ENCODE measurements at places on chromosomes 16 and 17.

DNA sequence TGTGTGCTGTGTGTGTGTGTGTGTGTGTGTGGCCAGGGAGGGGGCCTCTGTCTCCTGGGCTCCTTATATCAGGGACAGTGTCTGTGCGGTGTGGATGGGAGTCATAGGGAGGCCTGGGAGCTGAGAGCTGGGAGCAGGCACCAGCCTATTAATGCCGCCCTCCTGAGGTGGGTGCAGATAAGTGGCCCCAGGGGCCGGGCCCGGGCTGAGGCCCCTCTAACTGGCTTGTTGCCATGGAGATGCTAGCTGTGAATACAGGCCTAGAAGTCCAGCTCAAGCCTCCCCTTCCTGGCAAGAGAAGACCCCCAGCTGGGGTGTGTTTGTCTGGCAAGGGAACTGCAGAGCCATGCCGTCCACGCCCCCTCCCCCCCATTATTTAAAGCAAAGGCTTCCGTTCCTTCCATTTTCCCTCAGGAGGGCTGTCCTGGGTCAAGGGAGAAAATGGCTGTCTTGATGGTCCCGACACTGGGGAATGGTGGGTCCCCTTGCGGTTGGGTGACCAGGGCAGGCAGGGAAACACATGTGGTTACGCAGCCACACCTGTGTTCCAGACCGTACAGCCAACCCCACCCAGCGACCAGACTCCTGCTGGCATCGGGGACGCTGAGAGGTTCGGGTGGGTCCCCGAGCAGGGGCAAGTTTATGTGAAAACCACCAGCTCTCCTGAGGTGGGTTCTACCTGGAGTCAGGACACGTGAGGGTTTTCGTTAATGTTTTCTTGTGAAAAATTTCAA lies 141.1 kb downstream of the MRM1 start:
- DNase-seq, result no peak

GRCh38 chr17:73722165-73722564 lies 77.9 kb upstream of the SDK2 start:
- DNase-seq, result no peak

DNA sequence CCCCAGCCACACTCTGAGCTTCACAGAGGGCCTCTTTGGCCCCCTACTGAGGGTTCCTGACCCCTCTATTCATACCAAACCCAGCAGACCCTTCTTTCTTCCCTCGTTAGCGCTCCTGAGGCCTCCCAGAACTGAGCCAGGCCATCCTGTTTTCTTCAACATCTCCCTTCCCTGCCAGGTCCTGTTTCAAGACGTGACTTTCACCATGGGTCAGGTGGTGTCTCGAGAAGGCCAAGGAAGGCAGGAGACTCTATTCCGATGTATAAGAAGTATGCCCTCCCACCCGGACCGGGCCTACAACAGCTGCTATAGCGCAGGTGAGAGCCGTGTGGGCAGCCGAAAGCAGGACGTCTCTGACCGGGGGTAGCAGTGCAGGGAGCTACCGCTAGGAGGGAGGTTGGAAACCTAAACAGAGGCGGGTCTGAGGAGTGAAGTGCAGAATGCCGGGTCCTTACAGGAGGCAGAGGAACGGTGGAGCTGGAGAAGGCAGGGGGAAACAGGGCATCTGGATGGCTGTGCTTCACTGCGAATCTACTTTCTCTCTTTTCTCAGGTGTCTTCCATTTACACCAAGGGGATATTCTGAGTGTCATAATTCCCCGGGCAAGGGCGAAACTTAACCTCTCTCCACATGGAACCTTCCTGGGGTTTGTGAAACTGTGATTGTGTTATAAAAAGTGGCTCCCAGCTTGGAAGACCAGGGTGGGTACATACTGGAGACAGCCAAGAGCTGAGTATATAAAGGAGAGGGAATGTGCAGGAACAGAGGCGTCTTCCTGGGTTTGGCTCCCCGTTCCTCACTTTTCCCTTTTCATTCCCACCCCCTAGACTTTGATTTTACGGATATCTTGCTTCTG lies 1.3 kb upstream of the SENP3 start:
- no peak for DNase-seq

GRCh38 chr16:14148569-14148968 lies 77.5 kb downstream of the MRTFB start:
- DNase-seq, result no peak

DNA sequence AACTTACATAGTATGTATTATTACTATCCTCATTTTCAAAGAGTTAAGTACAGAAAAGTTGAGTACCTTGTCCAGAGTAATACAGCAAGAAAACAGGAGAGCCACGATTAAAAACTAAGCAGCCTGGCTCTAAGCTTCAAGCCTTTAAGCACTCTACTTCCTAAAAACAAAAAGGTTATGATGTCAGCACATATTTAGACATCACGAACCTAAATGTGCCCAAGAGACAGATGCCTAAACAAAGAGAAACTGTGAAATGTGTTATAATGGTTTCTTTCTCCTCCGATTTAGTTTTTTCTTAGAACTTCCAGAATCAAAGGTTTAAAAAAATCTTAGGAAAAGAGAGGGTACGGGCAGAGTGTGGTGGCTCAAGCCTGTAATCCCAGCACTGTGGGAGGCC lies 151.0 kb downstream of the VPS53 start:
- no peak for DNase-seq

DNA sequence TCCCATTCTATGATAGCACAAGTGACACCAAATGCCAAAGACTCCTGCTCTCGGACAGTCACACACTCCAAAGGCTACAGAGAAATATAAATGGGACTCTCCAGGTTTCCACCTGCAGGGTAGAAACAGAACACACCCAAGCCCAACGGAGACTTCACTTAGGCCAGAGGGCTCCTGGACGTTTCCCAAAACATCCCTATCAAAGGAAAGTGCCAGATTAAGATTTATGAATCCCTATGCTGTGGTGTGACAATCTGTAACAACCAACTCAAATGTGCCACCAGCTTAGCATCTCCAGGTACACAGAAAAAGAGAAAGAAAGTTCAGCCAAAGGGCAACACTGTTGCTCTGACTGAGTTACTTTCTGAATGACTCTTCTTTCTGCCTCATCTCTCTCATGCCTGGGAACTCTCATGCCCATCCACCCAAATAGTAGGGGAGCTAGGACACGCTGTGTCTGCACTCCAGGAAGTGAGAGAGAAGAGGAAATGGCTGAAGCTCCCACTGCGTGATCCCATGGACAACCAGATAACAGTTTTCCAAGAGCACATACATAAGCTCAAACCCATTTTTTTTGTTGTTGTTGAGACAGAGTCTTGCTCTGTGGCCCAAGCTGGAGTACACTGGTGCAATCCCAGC lies 49.7 kb downstream of the SMG6 start:
- DNase-seq, result no peak

DNA sequence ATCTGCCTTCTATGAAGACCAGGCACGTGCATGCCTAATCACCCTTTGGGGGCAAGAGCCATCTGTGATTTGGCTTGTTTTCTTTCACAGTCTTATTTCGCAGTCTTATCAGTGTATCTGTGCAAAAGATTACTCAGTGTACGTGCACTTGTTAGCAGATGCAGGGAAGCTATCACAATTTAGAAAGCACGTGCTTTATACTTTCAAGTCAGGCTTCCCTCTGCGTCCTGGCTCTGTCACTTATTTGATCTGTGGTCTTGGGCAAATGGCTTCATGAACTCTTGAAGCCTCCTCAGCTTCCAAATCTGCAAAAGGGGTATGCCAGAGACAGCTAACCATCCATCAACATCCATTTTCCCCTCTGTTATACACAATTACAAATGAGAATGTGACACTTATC lies 246.4 kb downstream of the XYLT1 start:
- DNase-seq, result no peak

- no peak for DNase-seq
Measured at GRCh38 chr17:43787728-43788127, 7.5 kb downstream of the CFAP97D1 start.

GRCh38 chr17:57242148-57242547 lies 14.2 kb upstream of the MSI2 start:
- no peak for DNase-seq

DNA sequence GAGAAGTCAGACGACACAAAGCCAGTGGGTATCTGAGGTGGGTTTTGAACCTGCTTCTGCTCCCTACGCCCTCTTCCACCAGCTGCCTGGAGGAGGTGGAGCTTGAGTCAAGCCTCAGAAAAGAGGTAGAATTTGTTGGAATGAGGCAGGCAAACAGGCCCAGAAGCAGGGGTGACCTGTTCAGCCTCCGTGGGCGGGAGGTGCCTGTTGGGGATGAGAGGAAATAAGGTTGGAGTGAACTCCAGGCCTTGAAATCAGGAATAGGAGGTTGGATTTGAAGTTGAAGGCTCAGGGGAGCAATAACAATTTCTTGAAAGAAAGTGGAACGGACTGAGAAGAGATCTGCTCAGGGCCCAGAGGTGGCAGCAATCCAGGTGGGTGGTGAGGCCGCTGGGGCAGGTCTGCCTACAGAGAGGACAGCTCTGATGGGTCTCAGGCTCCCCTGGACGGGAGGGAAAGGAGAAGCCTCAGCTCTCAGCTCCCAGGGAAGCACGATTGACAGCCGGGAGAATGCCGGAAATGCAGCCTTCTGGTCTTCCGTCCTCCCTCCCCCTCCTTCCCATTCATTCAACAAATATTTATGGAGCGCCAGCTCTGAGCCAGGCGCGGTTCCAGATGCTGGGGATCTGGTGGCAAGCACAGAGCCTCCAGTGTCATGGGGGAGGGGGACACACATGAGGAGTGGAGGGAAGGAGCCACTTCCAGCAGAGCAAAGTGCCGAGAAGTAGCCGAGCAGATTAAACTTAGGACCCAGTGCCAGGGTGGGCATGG lies 61.9 kb upstream of the CIBAR2 start:
- no peak for DNase-seq

- no peak for DNase-seq
Measured at GRCh38 chr17:58273453-58274104, 7.2 kb downstream of the MPO start.

DNA sequence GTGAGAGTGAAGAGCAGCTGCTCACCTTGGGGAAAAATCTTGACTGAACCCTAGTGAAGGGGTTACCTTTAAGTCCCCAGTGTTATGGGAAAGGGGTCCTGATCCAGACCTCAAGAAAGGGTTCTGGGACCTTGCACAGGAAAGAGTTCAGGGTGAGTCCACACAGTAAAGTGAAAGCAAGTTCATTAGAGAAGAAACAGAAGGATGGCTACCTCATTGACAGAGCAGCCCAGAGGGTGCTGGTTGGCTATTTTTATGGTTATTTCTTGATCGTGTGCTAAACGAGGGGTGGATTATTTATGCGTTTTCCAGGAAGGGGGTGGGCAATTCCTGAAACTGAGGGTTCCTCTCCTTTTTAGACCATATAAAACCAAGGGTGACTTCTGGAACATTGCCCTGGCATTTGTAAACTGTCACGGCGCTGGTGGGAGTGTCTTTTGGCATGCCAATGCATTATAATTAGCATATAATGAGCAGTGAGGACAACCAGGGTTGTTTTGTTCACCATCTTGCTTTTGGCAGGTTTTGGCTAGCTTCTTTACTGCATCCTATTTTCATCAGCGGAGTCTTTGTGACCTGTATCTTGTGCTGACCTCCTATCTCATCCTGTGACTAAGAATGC lies 58.4 kb downstream of the SMPD3 start:
- DNase-seq, result no peak

- DNase-seq, result no peak
Measured at GRCh38 chr17:43578699-43579565, 32.8 kb upstream of the ETV4 start.

GRCh38 chr16:51877686-51878085 lies 669.3 kb downstream of the TOX3 start:
- DNase-seq, result no peak

DNA sequence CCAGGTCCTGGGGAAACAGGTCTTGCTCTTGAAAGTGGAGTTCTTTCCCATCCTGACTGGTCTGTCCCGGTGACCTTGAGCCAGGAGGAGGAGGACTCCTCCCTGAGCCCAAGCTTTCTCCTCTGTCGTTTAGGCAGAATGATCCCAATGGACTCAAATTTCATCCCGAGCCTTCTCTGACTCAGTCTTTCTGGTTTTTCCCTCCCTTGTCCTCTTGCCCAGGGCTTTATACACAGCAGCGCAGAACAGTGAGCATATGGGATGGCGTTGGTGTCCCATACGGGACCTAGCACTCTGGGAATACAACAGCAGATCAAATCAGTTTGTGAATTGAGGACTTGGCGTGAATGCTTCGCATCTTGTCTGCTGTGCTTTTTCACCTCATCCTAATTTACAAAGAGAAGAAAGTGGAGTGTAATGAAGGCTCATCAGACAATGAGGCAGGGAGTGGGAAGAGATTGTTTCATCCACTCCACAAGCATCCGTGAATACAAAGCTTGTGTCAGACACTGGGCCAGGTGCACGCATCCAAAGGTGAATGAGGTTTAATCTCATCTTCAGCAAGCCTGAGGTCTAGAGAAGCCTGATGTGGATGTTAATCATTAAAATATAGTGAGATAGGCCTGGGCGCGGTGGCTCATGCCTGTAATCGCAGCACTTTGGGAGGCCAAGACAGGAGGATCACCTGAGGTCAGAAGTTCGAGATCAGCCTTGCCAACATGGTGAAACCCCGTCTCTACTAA lies 1.1 kb upstream of the XYLT1 start:
- no peak for DNase-seq

- no peak for DNase-seq
Measured at GRCh38 chr16:70809392-70810060, 8.6 kb upstream of the VAC14 start.

DNA sequence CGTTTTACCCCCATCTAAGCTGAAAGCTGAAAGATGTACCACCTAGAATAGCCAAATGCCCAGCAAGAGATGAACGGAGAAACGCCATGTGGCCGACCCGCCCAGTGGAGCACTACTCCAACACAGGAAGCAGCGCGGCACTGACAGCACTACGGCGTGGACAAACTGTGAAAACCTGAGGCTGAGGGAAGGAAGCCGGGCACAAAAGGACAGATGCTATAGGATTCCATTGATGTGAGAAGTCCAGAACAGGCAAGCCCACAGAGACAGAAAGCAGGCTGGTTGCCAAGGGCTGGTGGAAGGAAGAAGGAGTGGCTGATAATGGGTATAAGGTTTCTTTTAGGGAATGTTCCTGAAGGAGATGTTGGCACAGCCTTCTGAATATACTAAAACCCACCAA lies 29.4 kb upstream of the SLC38A8 start:
- DNase-seq, result no peak

GRCh38 chr16:85253084-85253941 lies 141.0 kb upstream of the CIBAR2 start:
- DNase-seq, result peak; percentile 32

GRCh38 chr17:55444471-55445441 lies 23.1 kb upstream of the MMD start:
- no peak for DNase-seq

DNA sequence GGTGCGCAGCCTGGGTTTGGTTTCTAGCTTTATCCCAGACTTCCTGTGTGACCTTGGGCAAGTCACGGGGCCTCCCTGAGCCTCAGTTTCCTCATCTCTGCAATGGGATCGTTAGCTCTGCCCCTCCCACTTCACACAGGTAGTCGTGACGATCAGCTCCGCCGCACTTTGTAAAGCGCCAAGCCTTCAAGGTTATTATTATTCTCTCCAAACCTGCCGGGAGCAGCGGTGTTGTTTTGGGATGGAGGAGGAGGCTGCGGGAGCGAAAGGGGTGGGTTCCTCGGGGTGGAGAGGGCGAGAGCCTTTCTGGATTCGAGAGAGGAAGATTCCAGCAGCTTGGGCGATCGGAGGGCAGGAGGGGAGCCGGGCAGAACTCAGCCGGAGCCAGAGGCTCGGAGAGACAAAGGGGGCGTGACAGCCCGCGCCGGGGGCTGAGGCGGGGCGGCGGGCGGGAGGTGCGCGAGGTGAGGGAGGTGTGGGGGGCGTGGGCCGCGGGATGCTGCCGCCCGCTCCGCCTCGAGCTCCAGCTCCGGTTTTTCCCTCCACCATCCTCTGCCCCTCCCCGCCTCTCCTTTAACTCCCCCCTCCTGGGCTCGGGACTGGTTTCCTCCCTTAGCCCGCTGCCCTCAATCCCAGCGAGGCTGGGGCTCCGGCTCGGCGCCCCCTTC lies at the start of gene EFNB3:
TSS of gene EFNB3 (plus strand) at position 602 of the 668 bp plus-strand sequence. CDS start 397 bp downstream, outside the sequence.
- no peak for DNase-seq

All from LoVo (cell line).